ENCODE measurements at places on chromosomes 16 and 17.
A peak's percentile ranks its signal among the peaks of the same experiment; 100 is the strongest.

GRCh38 chr16:70661534-70661917, 15.2 kb downstream of the IL34 start:
- DNase-seq = no peak

DNA sequence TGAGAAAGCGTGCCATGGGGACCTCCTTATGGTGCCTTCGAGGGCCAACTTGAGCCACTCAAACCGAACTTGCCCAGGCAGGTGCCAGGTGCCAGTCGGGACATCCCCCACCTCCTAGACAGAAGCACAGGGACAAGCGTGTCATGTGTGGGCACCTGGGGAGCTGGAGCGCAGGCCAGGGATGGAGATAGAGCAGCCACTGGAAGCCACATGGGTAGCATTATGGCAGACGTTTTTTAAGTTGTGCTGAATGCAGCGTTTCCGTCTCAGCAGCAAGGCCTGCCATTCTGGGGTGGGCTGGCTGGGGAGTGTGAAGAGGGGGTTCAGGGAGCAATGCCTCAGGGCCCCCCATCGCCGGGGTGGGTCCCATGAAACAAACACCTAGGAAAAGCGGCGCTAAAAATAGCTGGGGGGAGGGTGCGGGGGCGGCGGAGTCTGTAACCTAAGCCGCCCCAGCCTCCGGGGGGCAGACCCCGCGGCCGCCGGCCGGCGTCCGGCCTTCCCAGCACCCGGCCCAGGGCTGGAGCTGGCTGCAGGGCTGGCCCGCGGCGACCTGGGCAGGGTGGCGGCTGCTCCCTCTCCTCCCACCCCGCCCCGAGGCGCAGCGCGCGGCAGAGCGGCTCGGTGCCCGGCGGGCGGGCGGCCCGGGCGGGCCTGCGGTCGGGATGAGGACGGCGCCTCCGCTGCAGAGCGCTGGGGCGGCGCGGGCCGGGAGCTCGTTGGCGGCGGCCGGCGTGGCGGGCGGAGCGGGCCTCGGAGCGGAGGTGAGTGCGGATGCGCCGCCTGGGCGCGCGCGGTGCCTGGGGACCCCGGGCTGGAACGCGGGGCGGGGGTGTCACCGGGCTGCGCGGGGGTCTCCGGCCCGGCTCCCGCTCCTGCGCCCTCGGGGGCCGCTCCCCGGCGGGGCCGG, at the start of gene ZNF469:
Gene ZNF469 (plus strand): TSS at position 469 of the 910 bp plus-strand sequence. CDS start 44,512 bp downstream, outside the sequence.
- no peak for DNase-seq

DNA sequence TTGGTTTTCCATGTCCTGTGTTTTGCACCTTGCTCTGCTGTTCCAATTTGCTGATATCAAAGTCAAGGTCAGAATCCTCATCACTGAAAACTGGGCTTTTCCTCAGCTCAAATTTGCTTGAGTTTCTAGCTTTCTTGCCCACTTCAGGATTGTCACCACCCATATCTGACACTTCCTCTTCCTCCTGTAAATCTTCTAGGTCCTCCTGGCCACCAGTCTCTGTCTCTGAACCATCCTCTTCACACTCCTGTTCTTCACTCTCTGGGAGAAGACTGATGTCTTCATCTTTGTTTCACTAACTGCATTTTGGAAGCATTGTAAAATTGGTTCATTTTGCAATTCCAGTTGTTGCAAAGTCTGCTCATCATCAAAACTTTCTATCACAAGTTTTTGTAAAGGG, 63.4 kb upstream of the RBL2 start:
- DNase-seq = no peak

DNA sequence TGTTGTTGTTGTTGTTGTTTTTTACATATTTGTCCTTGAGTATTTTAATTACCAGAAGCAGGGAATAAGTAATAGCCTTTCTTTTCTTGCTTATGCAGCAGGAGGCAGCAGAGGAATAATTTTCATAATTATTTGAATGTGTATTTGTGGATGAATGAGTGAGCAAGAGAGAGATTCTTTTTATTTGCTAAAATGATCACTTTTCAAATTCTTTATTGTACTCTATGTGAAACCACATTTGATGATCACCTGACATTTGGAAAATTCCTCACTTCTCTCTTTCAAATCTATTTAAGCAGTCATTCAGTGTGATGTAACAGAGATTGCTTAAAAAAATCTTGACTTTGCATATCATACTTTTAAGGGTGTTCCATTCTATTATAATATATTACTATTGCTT, 223.6 kb downstream of the BCAS3 start:
- DNase-seq = no peak

DNA sequence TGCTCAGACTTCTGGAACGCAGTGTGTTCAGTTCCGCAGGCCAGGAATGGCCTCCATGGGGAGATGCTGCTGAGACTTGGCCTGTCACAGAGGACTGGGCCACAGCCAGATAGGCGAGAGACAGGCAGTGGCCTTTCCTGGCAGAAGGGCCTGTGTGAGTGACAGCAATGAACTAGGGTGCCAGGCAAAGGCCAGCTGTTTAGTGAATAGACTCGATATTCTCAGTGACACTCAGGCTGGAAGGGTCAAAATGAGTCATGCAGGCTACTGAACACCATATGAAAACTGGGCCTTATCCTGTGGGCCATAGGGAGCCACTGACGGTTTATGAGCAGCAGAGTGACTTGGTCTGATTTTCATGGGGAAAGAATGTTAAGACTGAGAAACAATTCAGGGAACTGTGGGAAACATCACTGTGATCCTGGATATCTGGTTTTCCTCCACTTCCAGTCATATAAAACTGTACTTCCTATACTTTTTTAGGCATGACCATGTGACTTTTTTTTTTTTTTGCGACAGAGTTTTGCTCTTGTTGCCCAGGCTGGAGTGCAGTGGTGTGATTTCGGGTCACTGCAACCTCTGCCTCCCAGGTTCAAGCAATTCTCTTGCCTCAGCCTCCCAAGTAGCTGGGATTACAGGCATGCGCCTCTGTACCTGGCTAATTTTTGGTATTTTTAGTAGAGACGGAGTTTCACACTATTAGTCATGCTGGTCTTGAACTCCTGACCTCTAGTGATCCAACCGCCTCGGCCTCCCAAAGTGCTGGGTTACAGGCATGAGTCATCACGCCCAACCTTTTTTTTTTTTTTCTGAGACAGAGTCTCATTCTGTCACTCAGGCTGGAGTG, 5.2 kb upstream of the NUBP1 start:
- DNase-seq = peak; percentile 33

- peak; percentile 25 for DNase-seq
Measured at GRCh38 chr17:1058423-1059130, 61.6 kb downstream of the TIMM22 start.

- no peak for DNase-seq
Measured at GRCh38 chr16:83840060-83840617, 32.4 kb downstream of the HSBP1 start.

GRCh38 chr16:50448522-50448921, 79.7 kb upstream of the BRD7 start:
- DNase-seq = no peak

GRCh38 chr17:72852277-72852938, 240.1 kb downstream of the SLC39A11 start:
- DNase-seq = no peak

DNA sequence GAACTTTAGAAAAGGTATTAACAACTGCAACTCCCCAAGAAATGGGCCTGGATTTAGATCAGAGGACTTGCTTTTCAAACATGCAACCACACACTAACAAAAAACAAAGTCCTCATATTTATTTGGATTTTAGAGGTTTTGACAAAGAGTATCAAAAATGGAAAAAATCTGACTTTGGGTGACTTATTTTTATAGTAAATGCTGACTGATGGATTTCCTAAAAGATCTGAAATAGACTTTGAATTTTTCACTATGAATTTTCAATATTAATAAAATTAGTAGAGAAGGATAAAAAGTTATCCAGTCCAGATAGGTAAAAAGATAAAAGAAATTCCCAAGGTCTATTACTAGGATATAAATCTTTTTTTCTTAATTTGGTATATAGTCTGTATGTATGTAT, 253.5 kb downstream of the KCNJ2 start:
- DNase-seq = no peak

- no peak for DNase-seq
Measured at GRCh38 chr17:19744492-19744891, 3.6 kb downstream of the ALDH3A1 start.

DNA sequence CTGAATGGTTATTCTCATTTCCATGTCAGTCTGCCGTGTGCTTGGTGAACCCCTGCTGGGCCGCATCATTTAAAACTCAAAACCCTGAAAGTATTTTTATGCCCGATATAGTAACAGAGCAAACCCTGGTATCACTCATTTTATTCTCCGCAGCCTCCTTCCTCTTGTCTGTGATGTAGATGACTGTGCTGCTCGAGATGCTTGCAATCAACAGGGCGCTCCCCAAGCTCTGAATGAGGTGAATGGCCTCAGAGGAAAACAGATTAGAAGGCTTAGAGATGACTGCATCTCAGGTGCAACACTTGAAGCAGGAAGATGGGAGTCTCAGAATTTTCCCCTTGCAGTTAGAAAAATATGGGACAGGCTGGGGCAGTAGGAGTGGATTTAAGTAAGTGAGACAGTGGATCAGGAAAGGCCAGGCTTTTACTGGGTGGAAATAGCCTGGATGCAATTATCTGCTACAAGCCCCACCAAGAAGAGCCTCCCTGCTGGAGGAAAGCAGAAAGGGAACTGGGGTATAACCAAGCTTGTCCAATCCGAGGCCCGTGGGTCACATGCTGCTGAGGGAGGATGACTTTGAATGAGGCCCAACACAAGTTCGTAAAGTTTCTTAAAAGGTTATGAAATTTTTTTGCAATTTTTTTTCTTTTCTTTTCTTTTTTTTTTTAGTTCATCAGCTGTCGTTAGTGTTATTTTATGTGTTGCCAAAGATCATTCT, 166.9 kb downstream of the CDH13 start:
- DNase-seq = no peak

DNA sequence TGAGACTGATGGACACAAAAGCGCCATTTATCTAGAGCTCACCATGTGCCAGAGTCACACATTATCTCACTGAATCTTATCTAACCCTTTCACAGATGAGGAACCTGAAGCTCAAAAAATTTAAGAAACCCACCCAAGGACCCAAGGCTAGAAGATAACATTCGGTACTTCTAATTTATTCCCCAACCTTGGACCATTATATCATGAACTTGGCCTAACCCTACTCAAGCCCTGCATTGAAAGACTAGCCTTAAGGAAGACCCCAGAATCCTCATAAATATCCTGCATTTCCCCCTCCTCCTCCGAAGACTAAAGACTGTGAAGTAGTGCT, 548 bp upstream of the DYNC1LI2 start:
- DNase-seq = no peak

DNA sequence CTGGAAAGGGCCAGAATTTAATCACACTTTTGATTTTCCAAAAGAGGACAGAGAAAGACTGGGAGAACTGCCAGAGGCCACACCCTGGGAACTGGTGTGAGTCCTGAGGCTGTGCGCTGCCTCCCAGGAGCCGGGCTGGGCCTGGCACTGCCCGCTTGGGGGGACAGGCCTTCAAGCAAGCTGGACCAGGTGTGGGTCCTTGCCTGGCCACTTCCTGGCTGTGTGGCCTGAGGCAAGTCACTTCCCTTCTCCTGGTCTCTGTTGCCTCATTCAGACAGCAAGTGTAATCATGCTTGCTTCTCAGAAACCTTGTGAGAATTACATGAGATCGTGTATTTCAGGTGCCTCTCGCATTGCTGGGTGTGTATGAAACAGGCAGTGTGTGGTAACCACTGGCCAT, 143.0 kb downstream of the SNX29 start:
- no peak for DNase-seq

- DNase-seq = no peak
Measured at GRCh38 chr17:32899236-32900013, 22.5 kb upstream of the MYO1D start.

- DNase-seq = no peak
Measured at GRCh38 chr16:81003610-81004460, 2.9 kb downstream of the CMC2 start.

GRCh38 chr17:80859002-80859941, 132.4 kb upstream of the CHMP6 start:
- no peak for DNase-seq

DNA sequence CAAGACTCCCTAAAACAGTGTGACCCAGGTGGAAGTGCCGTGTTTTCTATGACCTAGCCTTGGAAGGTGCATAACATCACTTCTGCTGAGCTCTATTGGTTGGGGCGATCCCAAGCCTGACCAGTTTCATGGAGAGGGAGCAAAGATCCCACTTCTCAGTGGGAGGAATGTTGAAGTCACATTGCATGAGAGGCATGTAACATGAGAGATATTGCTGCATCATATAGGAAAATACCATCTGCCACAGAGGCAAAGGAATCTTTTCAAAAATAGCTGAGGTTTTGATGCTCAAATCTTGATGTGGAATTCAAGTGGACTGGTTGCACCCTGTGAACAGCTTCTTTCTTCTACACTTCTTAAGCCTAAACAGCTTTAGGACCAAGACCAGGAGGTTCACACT, 56.4 kb upstream of the NLRP1 start:
- no peak for DNase-seq

DNA sequence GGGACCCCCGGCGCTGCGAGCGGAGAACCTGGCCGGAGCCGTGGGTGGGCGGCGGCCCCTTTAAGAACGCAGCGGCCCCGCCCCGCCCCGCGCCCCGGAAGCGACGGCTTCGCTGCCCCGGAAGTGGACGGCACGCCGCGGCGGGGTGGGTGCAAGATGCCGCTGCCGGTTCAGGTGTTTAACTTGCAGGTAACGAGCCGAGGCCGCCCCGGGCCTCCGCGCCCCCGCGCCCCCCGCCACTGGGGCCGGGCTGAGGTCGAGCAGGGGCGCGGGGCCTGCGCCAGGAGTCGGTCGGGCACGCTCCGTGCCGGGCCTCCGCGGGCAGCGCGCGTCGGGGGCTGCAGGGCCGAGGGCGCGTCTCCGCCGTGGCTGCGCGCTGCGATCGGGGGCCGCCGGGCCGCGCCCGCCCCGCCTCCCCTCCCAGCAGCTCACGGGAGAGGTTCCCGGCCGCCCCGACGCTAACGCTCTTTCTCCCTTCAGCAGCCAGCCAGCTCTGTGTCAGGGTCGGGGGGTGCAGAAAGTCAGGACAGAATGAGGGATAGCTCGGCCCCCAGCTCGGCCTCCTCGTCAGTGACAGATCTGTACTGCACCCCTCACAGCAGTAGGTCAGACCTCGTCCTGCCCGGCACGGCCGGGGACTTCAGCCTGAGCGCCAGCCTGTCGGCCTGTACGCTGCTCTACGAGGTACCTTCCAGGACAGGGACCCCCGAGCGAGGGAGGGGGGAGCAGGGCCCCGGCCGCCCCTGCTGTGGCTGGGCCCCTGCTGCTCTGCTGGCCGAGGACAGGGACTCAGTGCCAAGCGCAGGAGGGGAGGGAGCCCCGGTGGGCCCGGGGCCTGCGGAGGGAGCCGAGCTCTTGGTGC, at the start of the genes GPS1 and RFNG:
Gene GPS1 (plus strand): TSS at position 123 of the 862 bp plus-strand sequence. CDS start 34 bp downstream, at position 157.
Gene RFNG (minus strand): TSS at position 36 of the 862 bp plus-strand sequence. CDS start 45 bp downstream, outside the sequence.
- DNase-seq = peak; percentile 77
